ENCODE measurements at places on chromosomes 6 and 20.

DNA sequence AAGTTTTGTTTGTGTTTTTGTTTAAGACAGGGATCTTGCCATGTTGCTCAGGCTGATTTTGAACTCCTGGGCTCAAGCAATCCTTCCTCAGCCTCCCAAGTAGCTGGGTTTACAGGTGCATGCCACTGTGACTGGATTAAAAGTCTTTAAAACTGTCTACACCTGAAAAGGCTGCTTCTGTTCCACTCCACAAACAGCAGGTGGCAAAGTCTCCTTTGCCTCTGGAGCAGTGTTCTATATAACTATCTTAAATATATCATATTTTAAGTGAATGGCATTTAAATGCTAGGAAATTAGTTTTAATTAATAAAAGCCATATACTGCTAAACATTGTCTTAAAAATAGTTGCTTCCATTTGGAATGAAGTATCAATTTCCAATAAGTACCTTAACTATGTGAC lies 89.2 kb upstream of the BCLAF1 start:
- no peak for DNase-seq

- DNase-seq, result no peak
Measured at GRCh38 chr6:157023958-157024357, 246.8 kb downstream of the ARID1B start.

- peak; percentile 64 for DNase-seq
Measured at GRCh38 chr6:33547499-33547898, 32.6 kb downstream of the BAK1 start.

- DNase-seq, result no peak
Measured at GRCh38 chr20:23520185-23520584, 29.3 kb downstream of the CST8 start.

- peak; percentile 87 for DNase-seq
Measured at GRCh38 chr6:30682143-30683117, 4.0 kb downstream of the PPP1R18 start.

- DNase-seq, result no peak
Measured at GRCh38 chr20:62846166-62846890, 15.3 kb downstream of the TCFL5 start.

- no peak for DNase-seq
Measured at GRCh38 chr6:83160167-83160566, 32.9 kb downstream of the PGM3 start.

GRCh38 chr20:25659999-25660398 lies 36.2 kb upstream of the NANP start:
- DNase-seq, result no peak

DNA sequence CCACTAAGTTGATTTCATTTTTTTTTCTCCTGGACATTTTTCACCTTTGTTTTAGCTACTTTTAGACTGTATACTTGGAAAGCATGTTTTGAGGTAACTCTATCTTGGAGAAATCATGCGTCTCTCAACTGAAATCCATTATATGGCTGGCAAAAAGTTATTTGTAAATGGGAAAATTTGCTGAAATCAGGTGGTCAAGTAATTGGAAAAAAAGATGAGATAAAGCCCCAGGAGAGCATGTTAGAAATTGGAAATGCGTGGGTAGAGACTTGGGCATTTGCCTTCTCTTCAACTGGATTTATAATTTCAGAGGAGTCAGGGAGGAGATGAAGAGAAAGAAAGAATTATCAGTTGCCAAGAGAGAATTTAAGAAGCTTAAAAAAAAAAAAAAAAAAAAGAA lies 217.1 kb upstream of the MAP3K7 start:
- DNase-seq, result no peak

DNA sequence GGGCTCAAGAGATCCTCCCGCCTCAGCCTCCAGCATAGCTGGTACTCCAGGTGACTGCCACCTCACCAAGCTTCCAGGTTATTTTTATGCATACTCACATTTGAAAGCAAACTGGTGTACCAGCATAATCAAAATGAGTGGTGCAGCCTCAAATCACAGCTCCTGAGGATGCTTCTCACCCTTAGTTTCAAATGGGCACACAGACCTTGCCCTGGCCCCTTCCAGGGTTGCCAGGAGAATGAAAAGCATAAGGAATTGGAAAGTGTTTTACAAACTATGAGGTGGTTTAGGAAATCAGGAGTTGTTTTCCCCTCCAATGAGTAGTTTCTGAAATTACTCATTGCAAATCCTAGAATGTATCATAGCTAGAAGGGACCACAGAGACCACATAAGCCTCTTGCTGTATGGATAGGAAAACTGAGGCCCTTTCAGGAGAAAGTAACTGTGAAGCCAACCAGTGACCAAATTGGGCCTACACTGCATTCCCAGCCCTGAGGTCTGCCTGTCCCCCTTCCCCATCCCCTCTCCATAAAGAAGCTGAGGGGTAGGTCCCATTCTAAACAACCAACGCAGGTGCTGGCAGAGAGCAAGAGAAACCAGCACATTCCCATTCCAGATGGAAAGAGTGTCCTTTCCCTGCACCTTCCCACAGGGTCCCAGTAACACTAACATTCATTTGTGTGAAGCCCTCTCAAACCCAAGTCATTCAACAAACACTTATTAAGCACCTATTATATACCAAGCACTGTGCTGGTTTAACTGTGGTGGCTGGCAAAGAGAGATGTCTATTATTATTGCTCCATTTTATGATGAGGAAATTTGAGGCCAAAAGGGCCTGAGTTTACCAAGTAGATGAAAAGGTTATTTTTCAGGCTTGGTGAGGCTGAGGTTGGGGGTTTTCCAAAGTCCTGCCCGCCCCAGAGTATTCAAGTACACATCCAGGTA lies 2.1 kb upstream of the E2F1 start:
- DNase-seq, result no peak

DNA sequence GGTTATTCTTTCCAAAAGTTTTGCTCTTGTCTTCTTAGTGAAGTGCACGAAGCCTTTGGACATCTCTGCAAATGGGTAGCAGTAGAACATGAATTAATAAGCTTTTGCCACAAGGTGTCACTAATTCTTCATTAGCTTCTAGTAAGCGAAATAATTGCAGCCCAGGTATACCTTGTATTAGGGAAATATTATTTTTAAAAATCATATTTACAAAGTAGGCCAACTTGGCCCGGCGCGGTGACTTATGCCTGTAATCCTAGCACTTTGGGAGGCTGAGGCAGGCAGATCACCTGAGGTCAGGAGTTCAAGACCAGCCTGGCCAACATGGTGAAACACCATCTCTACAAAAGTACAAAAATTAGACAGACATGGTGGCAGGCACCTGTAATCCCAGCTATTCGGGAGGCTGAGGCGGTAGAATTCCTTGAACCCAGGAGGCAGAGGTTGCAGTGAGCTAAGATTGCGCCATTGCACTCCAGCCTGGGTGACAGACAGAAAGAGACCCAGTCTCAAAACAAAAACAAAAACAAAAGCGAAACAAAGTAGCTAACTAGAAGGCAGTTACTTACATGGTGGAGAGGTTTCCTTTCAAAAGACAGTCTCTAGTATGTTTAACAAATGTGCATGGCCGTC lies 8.8 kb upstream of the RSPH3 start:
- no peak for DNase-seq

DNA sequence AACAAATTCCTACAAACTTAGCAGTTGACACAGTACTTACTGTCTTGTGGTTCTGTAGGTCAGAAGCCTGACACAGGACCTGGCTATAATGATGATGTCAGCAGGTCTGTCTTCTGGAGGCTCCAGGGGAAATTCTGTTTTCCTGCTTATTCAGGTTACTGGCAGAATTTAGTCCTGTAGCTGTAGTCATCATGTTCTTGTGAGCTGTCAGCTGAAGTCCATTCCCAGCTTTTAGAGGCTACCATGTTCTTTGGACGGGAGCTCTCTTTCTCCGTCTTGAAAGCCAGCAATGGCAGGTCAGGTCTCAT lies 99.2 kb downstream of the HIVEP1 start:
- DNase-seq, result no peak

- no peak for DNase-seq
Measured at GRCh38 chr6:112113918-112114317, 26.5 kb downstream of the FAM229B start.

GRCh38 chr6:159973951-159974350 lies 5.1 kb downstream of the IGF2R start:
- DNase-seq, result no peak

- peak; percentile 90 for DNase-seq
Measured at GRCh38 chr20:30168025-30168799, 1089.3 kb upstream of the DEFB115 start.

DNA sequence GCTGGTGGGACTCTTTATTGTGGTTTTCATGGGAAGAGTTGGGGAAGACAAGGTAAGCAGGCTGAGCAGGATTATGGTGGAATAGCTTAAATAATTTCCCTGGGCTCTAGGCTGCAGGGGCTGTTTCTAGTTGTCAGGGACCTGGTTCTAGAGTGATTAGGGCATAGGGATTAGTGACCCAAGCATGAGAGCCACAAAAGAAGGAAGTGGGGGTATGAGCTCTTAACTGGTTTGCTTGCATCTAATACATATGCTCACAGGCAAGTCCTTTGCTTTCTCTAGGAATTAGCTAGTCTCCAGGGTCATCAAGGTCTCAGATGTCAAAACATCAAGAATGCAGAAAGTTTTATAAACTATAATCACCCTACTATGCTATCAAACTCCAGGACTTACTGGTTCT lies 67.5 kb upstream of the NRN1 start:
- DNase-seq, result no peak

DNA sequence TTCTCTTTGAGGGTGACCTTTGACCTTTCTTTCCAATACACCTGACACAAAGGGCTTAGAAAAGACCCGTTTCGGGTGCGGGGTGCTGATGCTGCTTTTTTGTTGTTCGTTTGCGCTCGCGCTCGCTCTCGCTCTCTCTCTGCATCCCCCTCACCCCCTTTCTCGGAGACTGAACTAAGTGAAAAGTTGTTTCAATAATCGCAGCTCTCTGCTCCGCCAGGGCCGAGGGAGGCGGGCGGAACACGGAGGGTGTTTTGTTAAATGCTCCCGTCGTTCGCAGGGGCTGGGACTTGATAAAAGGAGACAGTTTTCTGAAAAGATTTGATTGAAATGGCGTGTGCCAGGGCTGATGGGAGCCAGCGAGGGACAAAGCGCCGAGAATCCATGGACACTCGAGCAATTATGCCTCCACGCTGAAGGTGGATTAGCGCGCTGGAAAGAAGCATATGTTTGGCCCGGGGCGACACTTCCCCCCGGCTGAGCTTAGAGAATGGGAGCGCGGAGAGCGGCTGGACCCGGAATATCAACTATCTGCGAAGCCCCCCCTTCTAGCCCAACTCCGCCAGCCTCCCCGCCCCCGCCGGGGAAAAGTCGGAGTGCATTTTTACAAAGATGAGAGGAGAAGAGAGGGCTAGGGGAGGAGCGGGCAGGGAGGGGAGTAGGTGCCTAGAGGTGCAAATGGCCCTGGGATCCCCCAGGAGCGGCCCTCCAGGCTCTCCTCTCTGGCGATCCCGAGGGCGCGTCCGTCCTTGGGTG lies 25.0 kb downstream of the TFAP2A start:
- peak; percentile 69 for DNase-seq

- no peak for DNase-seq
Measured at GRCh38 chr6:143224516-143224915, 163.8 kb downstream of the AIG1 start.

- no peak for DNase-seq
Measured at GRCh38 chr6:33273129-33273923, 1.5 kb downstream of the RPS18 start.

DNA sequence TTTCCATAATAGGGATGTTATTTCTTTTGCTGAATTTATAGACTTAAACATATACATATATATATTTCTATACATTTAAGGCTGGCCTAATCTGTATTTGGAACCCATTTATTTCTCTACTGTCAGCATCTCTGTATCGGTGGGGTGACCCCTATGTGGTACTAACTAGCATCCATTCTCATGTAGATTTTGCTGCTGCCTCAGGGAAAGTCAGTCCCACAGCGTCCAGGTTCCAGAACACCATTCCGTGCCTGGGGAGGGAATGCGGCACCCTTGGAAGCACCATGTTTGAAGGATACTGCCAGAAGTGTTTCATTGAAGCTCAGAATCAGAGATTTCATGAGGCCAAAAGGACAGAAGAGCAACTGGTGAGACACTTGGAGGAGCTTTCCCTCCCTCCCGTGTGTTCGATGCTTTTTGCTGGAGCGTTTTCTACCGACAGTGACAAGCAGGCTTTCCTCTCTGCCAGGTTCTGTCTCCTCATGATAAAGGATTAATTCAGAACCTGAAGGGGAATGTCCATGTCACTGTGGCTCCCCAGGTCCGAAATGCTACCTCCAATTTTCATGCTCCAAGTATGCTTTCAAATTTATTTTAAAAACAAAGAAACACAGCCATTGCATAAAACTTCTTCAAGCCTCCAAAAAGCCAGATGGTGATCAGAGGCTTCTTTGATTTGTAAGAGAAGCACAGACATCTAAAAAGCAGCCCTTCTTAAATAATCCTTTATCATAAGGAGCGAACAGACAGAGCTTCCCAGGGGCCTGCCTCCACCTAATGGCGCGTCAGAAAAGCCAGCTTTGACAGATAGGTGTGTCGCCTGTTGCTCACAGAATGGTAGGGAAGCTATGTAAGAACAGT lies 13.1 kb downstream of the TNFAIP3 start:
- DNase-seq, result peak; percentile 63

GRCh38 chr6:109713097-109713496 lies 22.0 kb downstream of the FIG4 start:
- DNase-seq, result no peak

GRCh38 chr6:16097382-16098171 lies 31.3 kb upstream of the MYLIP start:
- no peak for DNase-seq

DNA sequence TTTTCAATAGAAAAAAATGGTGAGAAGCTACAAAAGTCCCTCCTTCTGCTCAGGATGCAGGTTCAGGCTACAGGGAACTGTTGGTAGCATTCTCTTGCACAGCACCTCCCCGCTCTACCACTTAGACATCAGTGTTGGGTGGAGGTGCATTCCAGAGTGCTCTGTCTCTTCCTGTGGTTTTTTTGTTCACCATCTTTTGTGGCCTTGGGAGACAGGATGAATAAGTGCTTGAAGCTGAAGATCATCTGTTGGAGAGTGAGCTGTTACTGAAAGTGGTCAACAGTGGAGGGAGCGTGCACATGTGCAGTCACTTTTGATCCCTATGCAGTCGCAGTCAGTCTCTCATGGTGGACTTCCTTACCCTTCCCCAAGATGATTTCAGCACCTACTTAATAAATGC lies 16.6 kb upstream of the BTBD3 start:
- DNase-seq, result no peak

- peak; percentile 59 for DNase-seq
Measured at GRCh38 chr6:92810913-92811312, 608.4 kb downstream of the EPHA7 start.

DNA sequence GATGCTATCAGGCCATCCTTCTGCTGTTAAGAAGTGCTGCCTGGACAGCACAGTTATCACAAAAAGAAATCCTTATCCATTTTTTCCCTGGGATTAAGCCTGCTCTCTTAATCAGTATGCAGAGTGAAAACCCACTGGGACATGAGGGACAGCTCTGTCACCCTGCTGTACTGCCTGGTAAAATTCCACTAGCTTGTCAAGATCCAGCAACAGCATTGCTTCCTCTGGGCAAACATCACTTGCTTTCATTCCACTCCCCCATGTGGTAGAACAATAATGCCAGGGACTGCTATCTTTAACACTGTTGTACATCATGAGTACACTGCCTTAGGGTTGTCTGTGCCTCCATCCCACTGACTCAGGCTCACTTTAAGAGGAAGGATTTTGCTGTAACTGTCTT lies 331.3 kb downstream of the KIF16B start:
- no peak for DNase-seq
